ENCODE measurements at places on chromosomes 6 and 20.
A peak's percentile ranks its signal among the peaks of the same experiment; 100 is the strongest.

GRCh38 chr20:18190338-18191233 is 52.9 kb downstream of the KAT14 start:
- no peak for DNase-seq

DNA sequence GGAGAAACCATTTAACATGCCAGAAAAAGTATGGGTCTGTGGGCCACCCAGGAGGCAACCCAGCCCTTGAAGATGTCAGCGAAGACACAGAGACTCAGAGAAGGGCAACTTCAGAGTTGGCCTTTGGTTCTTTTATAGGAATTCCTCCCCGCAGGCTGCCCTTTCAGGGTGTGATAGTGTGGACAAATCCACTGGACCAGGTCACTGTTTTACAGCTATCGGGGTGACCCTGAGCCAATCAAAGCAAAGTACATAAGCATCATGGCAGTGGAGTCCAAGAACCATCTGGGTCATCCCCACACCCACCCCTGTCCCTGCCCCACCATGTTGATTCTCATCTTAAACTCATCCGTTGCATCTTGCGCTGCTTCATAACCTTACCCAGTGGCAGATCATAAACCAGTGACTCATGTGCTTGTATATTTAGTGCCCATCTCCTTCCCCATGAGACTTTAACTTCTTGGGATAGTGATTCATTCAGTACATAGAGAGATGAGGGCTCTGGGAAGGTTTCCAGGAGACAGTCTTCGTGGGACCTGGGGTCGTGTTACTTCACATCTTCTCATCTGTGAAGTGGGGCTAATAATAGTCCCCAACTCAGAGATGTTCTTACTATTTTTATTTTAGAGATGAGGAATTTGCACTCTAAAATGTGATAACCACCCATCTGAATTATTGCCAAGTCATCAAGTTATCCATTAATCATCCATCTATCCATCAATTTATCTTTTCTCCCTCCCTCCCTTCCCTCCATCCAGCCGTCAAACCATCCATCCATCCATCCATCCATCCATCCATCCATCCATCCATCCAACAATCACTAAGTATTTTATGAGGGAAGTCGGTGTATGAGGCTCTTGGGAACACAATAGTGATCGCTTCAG is 51.0 kb downstream of the EDN3 start:
- DNase-seq = no peak

DNA sequence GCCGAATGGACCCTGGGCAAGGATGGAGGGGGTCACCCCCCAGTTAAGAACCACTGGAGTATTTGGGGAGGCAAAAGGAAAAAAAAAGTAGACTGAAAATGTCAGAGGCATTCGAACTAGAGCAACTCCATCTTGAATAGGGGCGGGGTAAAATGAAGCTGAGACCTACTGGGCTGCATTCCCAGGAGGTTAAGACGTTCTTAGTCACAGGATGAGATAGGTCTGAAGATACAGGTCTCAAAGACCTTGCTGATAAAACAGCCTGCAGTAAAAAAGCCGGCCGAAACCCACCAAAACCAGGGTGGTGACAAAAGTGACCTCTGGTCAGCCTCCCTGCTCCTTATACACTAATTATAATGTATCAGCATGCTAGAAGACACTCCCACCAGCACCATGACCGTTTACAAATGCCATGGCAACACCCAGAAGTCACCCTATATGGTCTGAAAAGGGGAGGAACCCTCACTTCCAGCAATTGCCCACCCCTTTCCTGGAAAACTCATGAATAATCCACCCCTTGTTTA is 70.4 kb upstream of the KCNG1 start:
- no peak for DNase-seq

DNA sequence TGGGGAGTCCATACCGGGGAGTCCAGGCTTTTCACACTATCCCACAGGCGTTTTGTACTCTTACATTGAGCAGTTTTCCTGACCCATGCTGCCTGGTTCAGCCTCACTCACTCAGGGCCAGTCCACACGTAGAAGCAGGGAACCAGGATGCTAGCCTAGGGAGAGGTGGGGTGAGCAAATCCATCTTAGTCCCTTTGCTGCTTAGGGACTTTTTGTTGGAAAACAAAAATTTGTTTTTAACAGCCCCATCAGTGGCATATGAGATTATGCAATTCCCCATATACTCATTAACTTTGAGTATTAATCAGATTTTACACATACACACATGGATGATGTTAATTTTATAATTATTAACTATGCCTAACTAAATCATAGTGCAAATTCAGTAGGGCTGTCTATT is 84.2 kb downstream of the EZR start:
- DNase-seq = no peak

- DNase-seq = no peak
Measured at GRCh38 chr6:147999001-147999540, 343.6 kb upstream of the SASH1 start.

DNA sequence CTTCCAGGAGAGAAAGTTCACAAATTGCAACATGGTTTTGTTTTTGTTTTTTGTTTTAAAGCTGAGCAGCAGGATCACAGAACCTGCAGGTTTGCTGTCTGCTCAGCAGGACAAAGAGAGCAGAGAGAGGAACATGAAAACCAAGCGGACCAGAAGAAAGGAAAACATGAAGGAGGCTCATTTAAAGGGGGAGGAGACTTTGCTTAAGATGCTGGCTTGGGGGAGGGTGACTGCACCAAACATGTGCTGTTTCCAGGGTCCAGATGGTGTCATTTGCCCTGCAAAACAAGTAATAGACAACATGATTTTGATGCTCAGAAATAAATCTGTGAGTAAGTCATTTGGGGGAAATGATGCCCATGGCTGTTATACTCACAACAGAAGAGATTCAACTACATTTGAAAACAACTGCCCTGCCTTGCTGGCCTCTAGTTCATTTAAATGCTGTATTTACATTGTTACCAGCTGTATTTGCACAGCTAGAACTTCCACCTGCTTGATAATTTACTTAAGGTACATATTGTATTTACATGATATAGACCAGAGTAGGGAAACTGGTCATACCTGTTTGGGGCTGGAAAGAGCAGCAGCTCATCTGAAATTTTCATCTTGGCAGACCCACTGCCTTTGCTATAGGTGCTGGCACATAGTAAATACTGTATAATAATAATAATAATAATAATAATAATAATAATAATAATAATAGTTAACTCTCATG is 32.2 kb upstream of the CHD6 start:
- no peak for DNase-seq

DNA sequence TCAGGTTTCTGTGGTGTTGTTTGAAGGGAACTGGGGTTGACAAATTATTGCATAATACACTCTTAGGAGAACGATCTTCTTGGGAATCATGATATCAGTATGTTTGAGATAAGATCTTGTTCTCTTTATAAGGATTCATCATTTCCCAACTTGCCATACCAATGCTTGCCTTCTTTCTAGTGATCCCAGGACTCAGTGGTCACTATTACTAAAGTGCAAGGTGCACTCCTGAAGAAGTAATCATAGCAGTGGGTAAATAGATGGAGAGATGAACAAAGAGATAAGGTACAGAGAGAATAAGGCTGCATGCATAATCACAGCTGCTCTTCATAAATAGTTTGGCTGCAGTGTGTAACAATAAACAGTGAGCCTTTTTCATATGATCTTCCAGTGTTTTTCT is 404.0 kb downstream of the DOK5 start:
- no peak for DNase-seq

DNA sequence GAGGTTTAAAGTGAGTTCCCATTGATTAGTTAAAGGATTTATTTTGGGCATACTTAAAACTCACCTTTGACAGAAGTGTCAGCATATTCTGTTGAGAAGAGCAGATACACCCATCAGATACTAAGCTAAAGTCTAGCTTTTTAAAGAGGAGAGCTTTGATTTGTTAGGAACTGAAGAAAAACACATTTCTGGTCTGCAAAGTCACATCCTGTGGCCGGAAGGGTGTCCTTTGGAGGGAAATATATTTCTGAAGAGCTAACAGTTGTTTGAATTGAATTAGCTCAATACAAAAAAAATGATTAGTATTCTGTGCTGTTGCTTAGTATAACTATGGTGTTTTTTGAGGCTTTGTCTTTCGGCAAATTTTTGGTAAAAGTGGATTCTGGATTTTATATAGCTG is 302.7 kb downstream of the RFPL4B start:
- DNase-seq = no peak

DNA sequence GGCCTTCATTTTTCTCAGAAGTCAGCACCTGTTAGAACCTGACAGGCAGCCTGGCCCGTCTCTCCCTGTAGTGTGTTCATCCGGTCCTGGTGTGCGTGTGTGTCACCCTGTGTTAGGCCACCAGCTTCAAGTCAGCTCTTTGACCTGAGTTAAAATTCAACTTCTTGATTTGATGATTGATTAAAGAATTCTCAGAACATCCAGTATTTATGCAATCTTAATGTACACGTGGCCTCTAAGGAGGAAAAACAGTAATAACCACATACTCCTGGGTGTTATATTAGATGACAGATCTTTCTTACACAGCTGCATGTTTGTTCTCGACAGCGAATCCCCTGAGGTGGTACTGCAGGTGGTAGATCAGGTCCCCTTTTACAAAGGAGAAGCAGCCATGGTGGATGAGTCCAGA is 19.1 kb upstream of the TMEM217 start:
- no peak for DNase-seq

DNA sequence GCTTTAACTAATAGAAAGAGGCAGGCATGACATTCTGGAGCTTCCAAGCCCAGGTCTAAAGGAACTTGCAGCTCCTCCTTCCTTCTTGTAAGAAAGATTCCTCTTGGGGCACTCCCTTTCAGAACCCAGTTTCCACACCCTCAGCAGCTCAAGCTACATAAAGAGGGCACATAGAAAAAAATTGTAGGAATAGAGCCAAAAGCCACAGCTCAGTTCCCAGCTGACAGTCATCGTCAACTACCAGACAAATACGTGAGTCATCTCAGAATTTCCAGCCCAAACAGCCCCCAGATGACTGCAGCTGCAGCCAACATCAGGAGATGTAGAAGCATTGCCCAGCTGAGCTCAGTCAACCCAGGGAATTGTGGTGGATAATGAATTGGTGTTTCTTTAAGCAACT is 349.8 kb upstream of the ARID1B start:
- DNase-seq = peak; percentile 70

- DNase-seq = no peak
Measured at GRCh38 chr6:18019539-18020534, 32.4 kb upstream of the KIF13A start.

DNA sequence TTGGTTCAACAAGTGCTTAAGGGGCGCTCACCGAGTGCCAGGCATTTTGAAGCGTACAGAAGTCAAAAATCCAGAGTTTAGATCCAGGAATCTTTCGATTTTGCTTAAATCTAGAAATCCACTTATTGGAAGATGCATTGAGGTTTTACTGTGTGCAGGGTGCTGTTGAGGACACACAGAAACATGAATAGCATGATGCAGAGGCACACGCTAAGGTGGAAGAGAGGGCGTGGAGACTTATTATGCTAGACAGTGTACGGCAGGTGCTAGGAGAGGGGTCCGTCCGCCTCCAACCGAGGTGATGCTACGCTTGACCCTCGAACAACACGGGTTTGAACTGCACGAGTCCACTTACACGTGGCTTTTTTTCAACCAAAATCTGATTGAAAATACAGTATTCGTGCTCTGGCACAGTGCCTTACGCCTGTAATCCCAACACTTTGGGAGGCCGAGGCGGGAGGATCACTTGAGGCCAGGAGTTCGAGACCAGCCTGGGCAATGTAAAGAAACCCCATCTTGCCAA is 1.0 kb upstream of the KIF13A start:
- DNase-seq = no peak

- no peak for DNase-seq
Measured at GRCh38 chr6:55729665-55730064, 145.7 kb downstream of the BMP5 start.

DNA sequence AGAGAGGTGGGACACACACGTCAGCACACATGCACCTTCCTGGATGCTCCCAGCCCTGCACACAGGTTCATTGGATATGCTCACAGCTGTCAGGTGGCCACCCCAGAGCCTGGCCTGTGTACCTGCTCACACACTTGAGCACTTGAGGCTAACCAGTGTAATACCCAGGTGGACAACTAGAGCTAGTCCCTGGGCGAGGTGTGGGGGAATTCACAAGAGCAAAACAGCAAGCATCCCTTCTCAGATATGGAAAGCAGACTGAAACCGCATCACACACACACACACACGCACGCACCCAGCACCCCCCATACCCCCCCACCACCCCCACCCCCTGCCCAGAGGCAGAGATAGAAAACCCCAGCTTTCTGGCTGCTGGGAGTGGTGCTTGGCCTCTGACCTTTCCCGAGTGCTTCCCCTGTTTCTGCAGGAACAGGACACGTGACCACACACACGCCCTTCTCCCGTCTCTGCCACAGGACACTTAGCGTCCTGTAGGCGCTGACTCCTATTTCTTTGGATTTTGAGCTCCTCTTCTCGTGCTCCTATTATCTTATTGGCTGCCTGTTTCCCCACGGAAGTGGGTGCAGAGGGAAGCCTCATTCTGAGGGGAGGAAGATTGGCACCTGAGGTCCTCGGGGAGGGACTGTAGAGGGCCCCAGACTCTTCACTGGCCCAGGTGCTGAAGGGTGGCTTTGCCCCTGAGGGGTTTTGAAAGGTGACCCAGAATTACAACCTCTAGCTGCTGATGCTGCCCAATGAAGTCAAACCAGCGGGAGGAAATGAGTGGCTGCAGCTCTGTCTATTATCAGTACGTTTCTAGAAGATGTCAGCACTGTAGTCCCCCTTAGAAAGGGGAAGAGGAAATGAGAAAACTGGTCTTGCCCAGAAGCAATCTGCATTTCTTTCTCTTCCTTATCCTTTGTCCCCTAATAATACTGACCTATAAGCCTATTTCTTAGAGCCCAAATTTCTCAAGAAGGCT is 65.8 kb downstream of the SYTL3 start:
- no peak for DNase-seq

DNA sequence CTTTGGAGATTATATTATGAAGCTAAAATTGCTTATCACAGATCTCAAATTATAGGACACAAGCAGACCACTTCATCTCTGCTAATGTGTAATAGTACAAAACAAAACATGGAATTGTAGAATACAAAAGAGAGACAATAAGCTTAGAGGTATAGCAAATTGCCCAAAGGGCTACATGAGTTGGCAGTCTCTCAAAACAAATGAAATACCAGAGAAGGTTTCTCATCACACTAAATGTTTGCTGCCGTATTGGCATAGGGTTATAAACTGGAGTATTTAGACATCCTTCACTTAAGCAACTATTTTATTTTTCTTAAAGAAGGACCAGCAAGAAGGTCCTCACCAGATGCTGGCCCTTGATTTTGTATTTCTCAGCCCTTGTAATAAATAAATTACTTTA is 5.9 kb upstream of the EYA4 start:
- DNase-seq = no peak

DNA sequence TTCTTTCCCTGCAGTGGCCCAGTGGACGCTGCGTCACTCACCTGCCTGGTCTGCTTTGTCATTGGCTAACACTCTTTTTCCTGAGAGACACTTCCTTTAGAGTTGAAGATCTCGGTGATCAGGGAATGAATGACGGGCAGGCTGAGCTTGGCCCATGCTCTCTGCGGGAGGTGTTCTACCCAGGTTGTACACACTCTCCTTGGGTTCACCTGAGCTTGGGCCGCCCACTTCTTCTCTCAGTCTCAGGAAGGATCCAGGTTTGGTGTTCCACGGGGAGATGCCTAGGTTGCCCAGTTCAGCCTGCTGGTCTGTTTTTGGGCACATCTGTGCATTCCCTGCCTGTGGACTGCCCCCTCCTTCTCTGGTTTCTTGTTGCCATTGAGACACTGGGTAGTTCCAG is 66.7 kb upstream of the SLC22A1 start:
- no peak for DNase-seq

- no peak for DNase-seq
Measured at GRCh38 chr20:36193977-36194712, 39.6 kb downstream of the EPB41L1 start.

- no peak for DNase-seq
Measured at GRCh38 chr20:59832406-59833363, 100.8 kb downstream of the SYCP2 start.

- no peak for DNase-seq
Measured at GRCh38 chr6:2732503-2733089, 18.1 kb downstream of the MYLK4 start.

Data from AG20443 (cell line).